ENCODE measurements at places on chromosomes 4 and X.

DNA sequence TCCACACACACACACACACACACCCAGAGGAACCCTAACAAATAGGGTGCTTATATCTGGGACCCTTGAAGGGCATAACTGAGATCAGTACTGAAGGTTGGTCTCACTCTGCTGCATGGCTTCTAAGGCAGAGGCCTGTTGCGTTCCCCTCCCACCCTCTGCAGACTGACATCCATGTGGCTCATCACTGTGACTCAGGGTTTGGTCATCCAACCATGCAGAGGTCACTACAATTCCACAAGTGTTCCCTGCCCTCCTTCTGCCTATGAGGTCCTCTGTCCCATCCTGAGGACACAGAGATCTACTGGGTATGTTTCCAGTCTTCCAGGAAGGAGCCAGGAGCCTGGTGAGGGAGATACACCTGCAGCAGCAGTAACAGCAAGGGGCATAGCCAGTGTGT is 55.8 kb downstream of the XAGE2 start:
- DNase-seq, result peak; percentile 79

GRCh38 chrX:56385960-56386359 is 153.8 kb downstream of the KLF8 start:
- DNase-seq, result no peak

- peak; percentile 22 for DNase-seq
Measured at GRCh38 chrX:9466124-9466495, 1.3 kb downstream of the TBL1X start.

GRCh38 chrX:9392445-9392844 is 72.4 kb upstream of the TBL1X start:
- DNase-seq, result no peak

DNA sequence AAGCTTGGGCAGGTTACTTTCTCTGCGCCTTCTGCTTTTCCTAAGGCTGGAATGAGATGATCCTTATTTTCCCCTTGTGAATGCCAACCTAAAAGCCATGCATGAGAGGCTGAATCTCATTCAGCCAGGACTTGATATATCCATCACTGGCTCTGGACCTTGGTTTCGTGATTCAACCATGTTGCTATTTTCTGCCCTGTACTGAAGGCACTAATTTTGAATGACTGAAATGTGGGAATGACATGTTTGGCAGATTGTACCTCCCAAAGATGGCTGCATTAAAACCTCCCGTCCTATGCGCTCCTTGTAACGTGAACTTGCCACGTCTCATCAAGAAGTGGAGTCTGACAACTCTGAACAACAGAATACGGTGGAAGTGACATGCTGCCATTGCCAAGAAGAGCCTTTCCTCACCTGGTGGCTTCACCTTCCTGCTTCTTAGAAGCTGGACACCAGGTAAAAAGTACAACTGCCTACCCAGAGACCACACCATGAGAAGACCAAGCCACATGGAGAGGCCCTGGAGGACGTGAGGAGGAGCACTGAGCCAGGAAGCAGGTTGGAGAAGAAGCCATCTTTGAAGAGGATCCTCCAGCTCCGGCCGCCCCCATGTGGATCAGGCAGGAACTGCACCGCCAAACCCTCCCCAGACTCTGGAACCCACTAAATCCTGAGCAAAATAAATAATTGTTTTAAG is 174.5 kb downstream of the NSUN7 start:
- peak; percentile 60 for DNase-seq

DNA sequence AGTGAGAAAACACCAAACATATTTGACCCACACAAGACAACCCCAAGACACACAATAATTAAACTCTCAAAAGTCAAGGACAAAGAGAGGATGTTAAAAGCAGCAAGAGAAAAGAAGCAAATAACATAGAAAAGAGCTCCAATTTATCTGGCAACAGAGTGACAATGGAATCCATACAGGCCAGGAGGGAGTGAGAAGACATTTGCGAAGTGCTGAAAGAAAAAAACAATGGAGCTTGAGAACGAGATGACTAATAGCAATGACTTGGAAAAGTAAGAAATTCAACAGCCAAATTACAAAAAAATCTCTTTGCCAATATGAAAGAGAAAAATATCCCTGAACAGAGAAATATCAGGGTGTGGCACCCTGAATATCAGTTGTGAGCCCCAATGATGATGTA is 61.6 kb downstream of the MAD2L1 start:
- DNase-seq, result no peak

GRCh38 chr4:24496597-24496996 is 87.8 kb downstream of the DHX15 start:
- DNase-seq, result no peak

DNA sequence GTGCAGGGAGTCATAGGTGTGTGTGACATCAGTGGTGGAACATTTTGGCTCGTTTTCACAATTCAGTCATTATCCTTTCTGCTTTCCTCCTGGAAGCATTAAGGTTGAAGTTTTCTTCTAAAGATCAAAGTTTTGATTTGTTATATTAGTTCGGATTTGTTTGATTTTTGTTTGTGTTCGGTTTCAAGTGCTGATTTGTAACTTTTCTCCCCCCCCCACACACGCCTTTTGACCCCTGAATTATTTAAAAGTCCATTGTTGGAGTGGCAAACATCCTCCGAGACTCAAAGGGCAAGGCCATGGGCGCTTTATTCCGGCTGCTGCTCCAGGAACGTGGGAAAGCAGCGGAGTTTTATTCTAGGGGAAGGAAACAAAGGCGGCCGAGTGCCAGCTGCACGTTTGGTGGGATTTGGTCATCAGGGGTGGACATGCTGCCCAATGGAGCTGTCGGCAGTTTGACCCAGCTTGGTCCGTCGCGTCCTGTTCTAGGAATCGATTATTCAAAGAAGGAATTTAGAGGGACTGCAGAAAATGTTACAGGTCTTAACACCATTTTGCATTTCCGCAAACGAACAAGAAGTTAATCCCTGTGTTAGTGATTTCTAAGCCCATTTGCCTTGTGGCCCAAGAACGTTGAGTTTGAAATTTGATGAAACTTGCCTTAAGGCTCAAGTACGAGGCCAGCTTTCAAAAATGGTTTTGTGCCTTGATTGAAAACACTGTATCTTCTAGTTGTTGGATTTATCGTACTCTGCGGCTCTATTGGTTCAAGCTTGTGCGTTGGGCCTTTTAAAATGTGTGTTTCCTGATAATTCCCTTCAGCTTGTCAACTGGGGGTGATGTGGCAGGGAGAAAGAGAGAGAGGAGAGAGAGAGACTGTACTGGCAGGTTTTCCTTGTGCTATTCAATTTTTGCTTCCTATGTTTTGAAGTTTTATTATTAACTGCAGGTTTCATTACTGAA is 565 bp upstream of the ZNF41 start:
- peak; percentile 41 for DNase-seq

GRCh38 chrX:15493118-15493962 is at the start of gene PIR:
TSS of gene PIR (minus strand) at chrX:15493333. CDS start at chrX:15491257, 2,076 bp downstream.
- peak; percentile 80 for DNase-seq

DNA sequence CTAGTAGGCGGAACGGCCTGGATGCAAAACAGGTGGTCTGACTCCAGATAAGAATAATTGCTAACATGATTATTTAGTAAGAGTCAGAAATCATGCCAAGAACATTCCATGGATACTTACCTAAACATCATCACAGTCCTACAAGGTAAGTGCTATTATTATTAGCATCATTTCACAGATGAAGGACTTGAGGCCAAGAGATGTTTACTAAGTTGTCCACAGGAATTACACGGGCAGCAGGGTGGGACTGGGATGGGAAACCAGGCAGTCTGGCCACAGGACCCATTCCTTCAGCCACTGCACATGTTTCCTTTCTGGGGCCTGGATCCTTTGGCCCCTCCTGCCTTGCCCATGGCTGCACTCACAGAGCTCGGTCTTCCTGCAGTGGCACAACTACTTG is 48.3 kb downstream of the ANAPC4 start:
- no peak for DNase-seq

GRCh38 chr4:7703688-7704087 is 236.0 kb downstream of the AFAP1 start:
- DNase-seq, result no peak

DNA sequence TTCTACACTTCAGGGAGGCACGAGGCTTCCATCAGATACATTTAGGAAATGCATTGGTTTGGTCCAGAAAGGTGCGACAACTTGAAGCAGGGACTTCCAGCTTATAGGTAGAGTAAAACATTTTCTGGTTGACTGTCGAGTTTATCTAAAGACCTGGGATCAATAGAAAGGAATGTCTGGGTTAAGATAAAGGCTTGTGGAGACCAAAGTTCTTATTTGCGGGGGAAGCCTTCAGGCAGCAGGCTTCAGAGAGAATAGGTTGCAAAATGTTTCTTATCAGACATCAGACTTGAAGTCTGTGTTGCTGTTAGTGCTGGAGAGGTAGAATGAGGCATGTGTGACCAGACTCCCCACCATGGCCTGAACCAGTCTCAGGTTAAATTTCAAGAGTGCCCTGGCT is 190.3 kb downstream of the TRIML1 start:
- no peak for DNase-seq

DNA sequence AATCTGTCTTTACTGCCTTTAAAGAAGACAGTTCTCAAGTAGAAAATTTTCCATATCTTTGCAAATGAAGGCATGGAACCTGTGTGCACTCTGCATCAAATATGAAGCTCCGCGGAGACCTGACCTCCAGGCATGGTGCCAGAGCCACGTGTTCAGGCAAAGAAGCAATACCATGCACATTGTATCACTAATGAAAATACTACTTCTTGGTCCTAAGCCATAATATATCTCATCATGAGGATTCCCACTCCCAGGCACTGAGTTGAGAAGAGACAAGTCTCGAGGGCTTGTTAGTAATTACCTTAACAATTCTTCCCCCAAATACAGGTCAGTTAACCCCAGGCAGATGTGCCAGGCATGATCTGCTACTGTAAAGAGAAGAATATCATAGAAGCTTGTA is 56.7 kb downstream of the PCDH19 start:
- no peak for DNase-seq

- no peak for DNase-seq
Measured at GRCh38 chrX:134161162-134161561, 75.8 kb upstream of the CCDC160 start.

- no peak for DNase-seq
Measured at GRCh38 chr4:107850438-107850837, 25.7 kb downstream of the SGMS2 start.

DNA sequence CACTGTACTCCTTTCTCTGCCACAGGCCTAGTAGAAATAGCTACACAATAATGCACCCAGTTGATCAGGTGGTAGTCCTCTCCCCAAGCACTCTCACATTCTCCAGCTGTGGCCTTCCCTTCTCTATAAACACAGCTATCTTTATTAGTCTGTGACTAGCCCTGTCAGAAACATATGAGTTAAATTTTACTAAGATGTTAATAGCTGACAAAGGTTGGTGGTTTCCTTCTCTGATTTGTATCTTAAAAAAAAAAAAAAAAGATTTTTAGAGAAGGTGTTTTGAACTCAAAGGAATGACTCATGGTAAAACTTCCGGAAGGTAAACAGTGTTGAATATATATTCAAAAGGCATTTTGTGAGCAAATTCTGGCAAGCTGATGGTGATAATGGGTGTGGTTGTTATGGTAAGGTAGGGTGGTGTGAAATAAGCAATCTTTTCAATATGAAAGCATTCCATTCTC is 327.4 kb downstream of the PPP3CA start:
- DNase-seq, result no peak

DNA sequence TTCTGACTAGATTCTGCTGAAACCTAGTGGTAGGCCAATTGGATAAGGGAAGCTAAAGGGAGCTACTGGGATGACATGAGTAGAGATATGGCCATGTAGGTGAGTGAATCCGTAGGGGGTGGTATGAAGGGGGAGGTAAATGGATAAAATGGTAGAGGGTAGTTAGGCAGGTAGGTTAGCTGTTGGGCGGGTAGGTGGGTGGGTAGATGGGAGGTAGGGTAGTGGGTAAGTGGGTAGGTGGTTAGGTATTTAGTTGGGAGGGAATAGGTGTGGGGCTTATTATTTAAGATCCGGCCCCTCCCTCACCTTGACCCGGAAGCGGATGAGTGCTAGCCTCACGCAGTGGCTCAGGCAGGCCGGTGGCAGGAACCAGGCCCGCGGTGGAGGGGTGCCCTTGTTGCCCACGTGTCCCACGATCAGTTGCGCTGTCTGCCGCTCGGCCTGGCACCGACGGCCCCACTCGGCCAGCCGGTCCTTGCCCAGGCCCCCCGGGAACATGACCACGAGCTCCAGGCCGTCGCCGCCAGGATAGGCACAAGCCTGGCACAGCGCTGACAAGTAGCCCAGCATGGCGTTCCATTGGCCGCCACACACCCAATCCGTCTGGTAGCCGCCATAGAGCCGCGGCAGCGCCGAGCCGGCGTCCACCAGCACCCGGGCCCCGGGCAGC is 725 bp downstream of the FAM120C start:
- peak; percentile 17 for DNase-seq

DNA sequence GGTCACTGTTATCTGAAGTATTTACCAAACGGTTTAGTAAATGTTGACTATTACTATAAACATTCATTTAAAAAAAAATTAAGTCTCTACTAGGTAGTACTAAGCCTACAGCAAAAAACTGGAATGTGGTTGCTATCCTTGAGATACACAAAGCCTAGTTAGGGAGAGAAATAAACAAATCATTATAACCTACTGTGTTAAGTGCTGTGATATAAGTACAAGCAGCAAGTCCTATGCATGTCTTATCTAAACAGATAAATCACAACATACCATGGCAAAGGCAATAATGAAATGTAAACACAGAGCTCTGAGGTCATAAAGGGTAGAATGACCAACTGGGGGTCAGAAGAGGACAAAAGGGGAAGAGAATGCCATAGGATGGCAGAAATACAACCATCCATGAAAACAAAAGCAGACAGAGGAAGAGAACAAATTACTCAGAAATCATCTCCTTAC is 92.2 kb downstream of the RNF150 start:
- DNase-seq, result no peak

- DNase-seq, result peak; percentile 5
Measured at GRCh38 chr4:110754716-110755115, 131.8 kb upstream of the PITX2 start.

DNA sequence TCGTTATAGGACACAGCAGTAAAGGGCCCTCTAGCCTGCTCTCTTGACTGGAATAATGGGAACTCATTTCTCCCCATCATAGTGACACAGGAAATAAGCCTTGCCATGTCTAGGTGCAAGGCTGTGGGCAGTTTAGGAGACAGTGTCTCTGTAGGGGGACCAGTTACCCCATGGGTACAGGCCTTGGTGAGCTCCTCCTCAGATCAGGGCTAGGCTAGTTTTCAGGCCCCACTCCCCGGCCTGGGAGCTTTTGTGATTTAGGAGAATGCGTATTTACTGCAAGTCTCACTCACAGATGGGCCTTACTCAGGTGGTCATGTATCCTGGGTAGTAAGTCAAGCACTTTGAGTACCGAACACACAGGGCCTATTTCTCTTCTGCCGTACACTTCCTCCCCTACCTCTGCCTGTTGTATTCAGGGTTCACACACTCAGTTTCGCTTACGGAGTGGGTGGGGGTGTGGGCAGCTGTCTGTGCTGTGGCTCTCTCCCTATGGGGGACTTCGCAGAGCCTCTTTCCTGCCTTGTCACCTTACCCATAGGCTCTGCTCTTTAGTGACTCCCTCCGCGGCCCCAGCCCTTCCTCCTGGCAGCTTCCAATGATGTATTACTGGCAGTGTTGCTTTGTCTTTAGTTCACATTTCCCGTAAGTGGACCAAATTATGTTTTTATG is 34.2 kb downstream of the FAM193A start:
- no peak for DNase-seq
